ENCODE measurements at places on chromosomes 1 and 21.

- DNase-seq: no peak
Observed at GRCh38 chr1:163772246-163772645, 450.5 kb downstream of the NUF2 start.

DNA sequence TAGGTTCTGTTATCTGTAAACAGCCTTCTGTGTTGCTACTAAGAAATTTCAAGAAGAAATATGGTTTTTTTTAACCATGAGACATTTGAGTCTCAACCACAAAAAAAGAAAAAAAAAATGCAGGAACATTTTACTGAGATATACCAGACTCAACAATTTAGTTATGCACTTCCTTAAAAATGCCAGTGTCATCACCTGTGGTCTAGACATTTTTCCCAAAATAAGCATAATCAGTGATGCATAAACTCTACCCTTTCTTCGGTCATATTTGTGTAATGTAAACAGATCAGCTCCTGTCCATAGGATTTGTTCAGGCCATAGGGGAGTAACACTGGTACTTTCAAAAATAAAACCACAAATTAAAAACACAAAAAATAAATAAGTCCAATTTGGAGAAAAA lies 122.6 kb upstream of the TNFSF4 start:
- DNase-seq: no peak

- DNase-seq: no peak
Observed at GRCh38 chr1:11845641-11846335, 1.8 kb downstream of the NPPA start.

- DNase-seq: no peak
Observed at GRCh38 chr1:42953182-42954180, 5.2 kb downstream of the SLC2A1 start.

GRCh38 chr1:109388884-109389637 lies 8.7 kb downstream of the SORT1 start:
- no peak for DNase-seq

GRCh38 chr21:37688952-37689659 lies 227.2 kb downstream of the KCNJ6 start:
- no peak for DNase-seq

GRCh38 chr1:109516872-109517271 lies 7.3 kb upstream of the AMIGO1 start:
- no peak for DNase-seq

DNA sequence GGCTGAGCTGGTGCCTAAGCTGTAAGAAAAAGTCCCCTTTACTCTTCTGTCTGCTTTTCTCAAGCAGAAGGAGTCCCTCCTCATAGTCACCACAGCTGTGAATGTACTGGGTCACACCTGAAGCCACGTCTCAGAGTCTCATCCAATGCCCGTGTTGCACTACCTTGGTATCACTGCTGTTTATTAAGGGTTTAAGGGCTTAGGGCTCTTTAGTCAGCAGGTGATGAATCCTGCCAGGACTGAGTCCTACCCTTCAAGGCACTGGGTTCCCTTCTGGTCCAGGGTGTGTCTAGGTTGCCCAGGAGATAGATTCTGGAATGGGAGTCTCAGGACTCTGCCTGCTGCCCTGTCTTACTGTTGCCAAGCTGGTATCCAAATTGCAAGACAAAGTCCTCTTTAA lies 33.4 kb upstream of the ROR1 start:
- no peak for DNase-seq

Data from GM12891 (cell line).